ENCODE measurements at places on chromosomes 2 and 18.

DNA sequence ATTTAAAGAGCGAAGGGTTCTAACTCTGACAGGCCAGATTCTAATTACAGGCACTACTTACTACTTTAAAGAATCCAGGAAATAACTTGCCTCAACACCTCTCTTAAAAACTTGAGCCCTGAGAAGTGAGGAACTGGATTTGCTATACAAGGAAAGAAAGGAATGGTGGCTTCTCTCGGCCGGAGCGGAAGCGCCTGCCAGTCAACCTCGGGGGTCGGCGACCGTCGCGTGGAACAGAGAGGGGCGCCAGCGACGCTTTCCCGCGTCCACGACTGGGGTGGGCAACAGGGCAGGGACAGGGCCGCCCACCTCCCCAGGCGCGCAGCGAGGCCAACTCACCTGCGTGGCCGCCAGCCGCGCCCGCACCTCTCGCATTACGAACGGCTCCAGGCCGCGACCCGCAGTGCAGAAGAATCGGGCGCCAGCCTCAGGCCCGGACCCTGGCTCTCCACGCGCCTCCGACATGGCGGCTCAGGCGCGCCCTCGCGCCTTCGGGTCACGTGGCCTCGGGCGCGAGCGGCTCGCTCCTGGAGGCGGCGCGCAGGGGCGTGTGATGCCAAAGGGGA lies at the start of gene THUMPD2:
THUMPD2 (minus strand) TSS at position 484 of the 566 bp plus-strand sequence; CDS start at position 465, 19 bp downstream.
- DNase-seq = no peak

GRCh38 chr2:11774600-11774999 lies 28.2 kb downstream of the LPIN1 start:
- no peak for DNase-seq

- DNase-seq = no peak
These were observed 6.5 kb downstream of the SH3BP4 start for GRCh38 chr2:234958311-234958710.

- DNase-seq = no peak
These were observed 57.9 kb upstream of the MSH2 start for GRCh38 chr2:47344890-47345589.

- DNase-seq = no peak
These were observed 73.3 kb upstream of the MCFD2 start for GRCh38 chr2:46988733-46989481.

DNA sequence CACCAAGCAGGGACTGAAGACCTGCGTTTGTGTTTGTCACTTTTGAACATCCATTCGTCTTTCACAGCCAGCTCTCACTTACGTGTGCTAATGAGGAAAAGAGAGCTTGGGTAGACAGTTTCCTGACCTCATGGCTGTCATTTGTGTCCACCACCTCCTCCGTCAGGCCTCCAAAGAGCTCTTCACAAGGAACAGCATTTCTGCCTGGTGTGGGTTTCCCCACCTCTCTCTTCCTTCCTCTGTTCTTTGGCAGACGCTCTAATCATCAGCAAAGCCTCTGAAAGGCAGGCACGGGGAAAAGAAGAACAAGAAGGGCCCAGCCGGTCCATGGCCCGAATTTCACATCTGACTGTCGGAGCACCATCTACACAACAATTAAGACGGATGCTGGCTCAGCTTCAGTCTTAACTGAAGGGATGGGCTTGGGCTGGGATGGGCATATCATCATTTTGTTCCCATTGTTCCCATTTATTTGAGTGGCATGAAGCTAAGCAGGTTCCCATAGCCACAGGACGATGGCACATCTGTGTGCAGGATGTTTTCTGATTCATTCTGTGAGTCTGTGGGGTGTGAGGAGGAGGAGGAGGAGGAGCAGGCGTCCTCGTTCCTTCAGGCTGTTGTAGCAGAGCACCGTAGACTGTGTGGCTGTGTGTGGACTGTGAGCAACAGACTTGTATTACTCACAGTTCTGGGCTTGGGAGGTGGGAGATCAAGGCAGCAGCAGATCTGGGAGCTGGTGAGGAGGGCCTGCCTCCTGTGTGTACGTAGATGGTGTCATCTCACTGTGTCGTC lies 66.4 kb downstream of the TSHZ1 start:
- DNase-seq = no peak

GRCh38 chr2:123890148-123890547 lies 134.9 kb upstream of the CNTNAP5 start:
- no peak for DNase-seq

DNA sequence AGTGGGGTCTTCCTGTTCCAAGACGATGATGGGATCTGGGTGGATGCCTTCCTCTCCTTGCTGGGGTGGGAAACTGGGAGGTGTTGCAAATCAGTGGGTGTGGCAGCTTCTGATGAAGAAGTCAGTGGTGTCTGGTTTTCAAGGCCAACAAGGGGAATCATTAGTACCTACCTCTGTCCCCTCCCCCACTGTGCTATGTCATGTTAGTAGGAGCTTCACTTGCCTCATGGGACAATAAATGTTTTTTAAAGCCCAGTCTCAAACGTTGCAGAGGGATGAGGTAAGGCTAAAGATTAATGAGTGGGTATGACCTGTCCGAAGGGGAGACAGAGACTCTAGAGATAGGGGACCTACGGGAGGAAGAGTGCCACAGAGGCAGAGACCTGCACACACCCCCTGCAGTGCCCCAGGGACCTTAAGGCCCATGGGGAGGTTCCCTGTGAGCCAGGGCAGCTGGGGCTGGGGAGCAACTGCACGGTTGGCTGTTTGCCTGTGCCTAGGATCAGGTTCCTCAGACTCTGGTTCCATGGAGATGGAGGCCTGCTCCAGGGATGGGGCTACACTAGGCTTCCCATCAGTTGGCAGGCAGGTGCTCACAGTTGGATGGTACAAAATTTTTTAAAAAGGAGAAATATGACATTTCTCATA lies 37.8 kb upstream of the SLC1A4 start:
- no peak for DNase-seq

DNA sequence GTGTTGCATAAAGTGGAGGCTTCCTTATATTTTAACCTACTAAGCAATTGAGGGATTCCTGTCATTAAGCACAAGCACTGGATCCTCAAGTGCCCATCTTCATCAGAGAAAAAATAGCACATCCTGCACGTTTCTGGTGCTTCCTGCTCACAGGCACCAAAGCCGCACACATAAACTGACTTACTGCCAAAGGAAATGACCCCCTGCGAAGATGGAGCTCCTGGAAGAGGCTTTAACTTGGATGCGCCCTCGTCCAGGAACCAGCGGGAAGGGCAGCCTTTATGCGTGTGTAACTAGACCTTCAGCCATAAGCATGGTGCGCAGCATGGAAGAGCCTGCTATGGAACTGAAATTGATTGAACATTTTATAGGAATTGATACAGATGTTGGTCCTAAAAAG lies 188.7 kb downstream of the FTCDNL1 start:
- DNase-seq = no peak

GRCh38 chr2:72926811-72927465 lies 9.6 kb downstream of the EMX1 start:
- DNase-seq = no peak

- DNase-seq = no peak
These were observed 71.0 kb upstream of the DAPL1 start for GRCh38 chr2:158723921-158724802.

DNA sequence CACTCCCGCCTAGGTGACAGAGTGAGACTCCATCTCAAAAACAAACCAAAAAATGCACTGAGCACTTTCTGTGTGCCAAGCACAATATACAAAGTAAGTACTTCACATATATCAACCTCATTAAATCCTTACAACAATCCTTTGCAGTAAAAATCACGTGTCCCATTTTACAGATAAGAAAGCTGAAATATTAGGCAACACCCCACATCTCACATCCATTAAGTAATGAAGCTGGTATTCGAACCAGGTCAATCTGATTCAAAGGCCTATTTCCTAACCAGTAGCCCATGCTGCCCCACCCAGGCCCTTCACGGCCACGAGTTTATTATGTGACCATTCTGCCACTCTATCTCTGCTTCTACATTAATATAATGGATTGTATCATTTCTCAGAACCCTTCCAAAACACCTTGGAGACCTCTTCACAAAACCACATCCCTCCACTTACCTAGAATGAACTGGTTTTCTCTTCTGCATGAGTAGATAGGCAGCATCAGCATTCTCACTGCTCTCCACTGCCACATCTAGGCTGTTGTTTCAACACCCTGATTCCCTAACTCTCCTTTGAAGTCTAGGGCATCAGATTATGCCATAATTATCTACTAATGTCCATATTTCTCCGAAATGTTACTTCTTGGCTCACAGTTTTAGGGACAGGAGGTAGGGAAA lies 3.1 kb upstream of the EXOC6B start:
- no peak for DNase-seq

- no peak for DNase-seq
These were observed 37.0 kb downstream of the FIGN start for GRCh38 chr2:163698857-163699256.

DNA sequence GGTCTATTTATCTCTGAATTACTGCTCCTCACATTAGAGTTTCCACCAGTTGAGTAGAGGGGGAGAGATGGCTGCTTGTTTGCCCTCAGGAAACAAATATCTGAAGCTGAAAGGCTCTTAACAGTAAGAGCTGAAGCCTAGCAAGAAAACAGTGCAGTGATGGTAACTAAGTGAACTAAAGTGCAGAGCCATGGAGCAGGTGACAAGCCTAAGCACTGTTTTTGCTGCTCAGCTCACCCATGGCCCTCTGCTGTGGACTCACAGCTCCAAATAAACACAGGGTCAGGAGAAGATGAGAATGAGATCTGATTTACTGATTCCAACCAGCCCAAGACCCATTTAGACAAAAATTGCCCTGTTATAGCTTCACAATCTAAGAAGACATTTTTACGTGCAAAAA lies 118.4 kb downstream of the ETAA1 start:
- no peak for DNase-seq

DNA sequence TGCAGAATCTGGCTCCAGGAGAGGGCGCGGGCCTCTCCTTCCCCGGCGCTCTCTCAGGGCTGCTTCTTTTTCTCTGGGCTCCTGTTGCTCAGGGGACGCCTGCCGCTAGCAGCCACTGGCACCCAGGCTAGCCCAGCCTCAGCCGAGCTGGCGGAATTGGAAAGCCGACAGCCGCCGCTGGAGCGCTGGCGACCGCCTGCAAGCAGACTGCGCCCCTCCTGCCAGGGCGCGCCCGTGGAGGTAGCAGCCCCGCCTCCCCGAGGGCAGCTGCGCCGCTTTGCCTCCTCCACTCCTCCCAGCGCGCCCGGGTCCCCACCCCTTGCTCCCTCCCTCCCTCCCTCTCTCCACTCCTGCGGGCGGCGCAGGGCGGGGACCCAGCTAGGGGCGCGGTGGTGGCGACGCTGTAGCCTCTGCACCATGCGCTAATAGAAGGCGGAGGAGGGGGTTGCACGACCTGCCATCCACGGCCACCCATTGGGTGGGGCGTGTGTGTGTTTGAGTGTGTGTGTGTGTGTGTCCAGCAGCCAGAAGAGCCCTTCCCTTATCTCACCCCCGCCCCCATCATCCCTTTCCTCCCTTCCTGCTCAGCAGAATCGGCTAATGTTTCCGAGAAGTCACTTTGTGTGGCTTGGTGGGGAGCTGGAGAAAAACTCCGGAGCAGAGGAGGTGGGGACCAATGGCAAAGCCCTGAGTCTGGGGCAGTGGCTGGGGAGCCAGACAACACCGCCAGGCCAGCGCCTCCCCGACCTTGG lies at the start of gene SCN9A:
SCN9A (minus strand) TSS at position 209 of the 752 bp plus-strand sequence. CDS start 64,188 bp downstream, outside the sequence.
- DNase-seq = no peak

GRCh38 chr2:119407430-119408220 lies 24.0 kb upstream of the TMEM37 start:
- no peak for DNase-seq

DNA sequence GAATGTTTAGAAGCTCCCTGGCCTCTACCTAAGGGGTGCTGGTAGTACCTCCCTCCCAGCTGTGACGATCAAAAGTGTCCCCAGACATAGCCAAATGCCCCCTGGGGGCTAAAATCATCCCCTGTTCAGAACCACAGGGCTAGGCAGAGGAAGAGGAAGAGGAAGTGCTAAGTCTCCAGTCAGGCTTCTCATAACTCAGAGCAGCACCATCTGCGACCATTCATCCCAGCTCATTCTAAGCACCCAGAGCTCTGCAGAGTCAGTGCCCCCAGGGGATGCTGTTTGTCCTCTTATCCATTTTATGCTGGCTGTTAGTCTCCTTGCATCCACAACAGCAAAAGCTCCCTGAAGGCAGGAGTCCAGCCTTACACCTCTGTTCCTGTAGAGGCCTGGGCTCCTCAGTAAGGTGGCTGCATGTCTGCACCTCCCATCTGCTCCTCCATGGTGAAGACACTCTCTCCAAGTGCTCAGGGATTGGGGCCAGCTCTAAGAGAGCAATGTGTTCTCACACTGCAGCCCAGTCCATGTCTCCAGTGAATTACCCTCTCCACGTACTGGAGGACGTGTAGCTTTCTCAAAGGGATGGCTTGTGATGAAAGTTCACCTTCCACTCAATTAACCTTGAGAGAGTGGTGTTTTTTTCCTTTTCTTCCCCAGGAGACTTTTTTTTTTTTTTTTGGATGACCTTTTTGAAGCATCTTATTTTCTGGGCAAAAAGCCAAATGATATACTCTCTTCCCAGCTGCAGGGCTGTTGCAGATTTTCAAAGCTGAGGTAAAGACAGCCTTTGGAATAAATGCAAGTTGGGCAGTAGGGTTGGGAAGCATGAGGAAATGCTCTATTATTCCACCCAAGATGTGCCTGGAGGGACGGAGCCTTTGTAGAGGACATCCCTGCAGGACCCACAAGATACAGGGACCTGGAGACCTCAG lies 158.9 kb upstream of the SLC14A2 start:
- DNase-seq = no peak

DNA sequence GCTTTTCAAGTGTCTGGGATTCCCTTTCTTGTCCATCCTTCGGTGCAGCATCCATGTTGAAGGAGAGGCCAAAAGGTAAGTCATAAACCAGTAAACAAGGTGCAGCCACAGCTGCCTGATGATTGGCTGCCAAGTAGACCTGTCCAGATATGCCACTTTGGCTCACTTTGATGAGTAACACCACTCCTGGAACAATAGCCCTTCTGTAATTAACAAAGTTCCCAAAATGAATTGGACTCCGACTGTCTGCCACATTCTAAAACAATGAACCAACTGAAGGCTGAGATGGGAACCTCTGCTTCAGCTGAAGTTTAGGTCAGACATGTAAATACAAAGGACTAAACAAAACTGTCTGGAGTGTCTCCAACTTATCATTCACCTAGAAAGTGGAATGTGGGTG lies 82.2 kb upstream of the LGALSL start:
- no peak for DNase-seq

GRCh38 chr18:70004696-70005095 lies 57.0 kb upstream of the CD226 start:
- DNase-seq = no peak

DNA sequence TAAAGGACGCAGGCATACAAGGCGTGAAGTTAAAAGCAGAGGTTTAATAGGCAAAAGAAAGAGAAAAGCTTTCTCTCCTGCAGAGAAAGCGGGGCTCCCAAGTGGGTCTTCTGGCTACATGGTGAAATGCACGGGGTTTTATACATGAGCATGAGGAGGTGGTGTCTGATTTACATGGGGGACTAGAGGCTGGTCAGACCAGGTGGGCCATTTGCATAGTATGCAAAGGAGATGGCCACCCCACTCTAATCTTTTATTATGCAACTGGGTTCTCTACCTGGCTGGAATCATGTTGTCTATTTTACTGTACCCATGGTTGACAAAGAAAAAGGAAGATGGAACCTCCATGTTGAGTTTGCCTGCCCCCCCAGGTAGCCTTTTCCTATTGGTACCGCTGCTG lies 356.2 kb downstream of the KCNJ3 start:
- DNase-seq = no peak
